ENCODE measurements at places on chromosomes 2 and 18.
A peak's percentile ranks its signal among the peaks of the same experiment; 100 is the strongest.

DNA sequence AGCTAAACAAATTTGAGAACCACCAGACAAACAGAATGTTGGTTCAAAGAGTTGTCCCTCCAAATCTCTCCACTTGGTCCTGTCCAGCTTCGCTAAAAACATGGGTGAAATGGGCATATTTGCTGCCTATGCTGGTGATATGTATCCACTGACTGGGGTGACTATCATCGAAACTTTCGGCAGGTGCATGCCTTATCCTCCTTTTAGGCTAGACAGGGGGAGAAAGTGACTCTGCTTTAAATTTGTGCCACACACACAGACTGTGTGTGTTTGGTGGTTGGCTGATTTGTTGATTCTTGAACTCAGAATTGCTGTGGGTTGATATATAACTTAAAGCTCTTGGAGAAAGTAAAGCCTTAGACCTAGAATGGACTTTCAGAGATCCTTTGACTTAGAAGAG lies 324.1 kb upstream of the NT5C1B start:
- no peak for DNase-seq

- no peak for DNase-seq
Observed at GRCh38 chr18:74623047-74623816, 25.6 kb downstream of the ZNF407 start.

GRCh38 chr2:33072614-33073013 lies 125.9 kb downstream of the LTBP1 start:
- DNase-seq = no peak

DNA sequence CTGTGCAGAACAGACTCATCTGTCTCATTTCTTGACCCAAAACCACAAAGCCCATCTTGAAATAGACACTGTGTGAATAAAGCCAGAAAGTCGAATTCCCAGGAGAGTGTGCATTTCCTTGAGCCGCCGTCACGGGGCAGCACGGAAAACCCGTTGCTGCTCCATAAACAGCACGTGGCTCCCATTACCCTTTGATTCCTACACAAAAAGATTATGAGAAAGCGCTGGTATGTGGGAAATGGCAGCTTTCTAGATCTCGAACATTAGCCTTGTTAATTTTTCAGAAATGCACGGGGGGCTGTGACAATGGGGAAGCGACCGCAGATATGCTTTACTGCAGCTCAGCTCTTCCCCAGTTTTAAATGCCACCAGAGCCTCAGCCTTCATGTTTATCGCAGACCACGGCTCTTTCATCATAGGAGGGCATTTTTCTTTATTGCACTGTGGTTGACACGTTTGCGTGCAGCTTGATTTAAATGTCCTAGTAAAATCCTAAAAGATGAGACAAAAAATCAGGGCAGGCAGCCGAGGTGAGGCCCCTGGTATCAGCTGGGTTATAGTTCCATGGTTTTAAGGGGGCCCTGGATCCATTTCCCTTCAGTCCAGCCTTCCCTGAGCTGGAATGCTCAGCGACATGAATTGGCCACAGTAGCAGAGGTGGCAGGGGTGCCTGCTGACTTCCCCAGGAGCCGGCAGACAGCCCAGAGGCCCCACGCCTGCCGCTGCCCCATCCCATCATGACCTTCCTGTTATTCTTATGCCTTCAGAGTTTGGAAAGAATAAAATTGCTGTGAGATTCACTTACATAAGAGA lies 249.3 kb downstream of the NDUFA10 start:
- no peak for DNase-seq

- no peak for DNase-seq
Observed at GRCh38 chr18:34122724-34123334, 101.9 kb downstream of the NOL4 start.

- DNase-seq = no peak
Observed at GRCh38 chr2:39513641-39514094, 76.6 kb upstream of the MAP4K3 start.

- no peak for DNase-seq
Observed at GRCh38 chr18:8792688-8793316, 87.4 kb downstream of the MTCL1 start.

GRCh38 chr2:178865146-178865936 lies 58.1 kb upstream of the TTN start:
- DNase-seq = no peak

- DNase-seq = no peak
Observed at GRCh38 chr2:158953454-158953853, 15.0 kb upstream of the TANC1 start.

DNA sequence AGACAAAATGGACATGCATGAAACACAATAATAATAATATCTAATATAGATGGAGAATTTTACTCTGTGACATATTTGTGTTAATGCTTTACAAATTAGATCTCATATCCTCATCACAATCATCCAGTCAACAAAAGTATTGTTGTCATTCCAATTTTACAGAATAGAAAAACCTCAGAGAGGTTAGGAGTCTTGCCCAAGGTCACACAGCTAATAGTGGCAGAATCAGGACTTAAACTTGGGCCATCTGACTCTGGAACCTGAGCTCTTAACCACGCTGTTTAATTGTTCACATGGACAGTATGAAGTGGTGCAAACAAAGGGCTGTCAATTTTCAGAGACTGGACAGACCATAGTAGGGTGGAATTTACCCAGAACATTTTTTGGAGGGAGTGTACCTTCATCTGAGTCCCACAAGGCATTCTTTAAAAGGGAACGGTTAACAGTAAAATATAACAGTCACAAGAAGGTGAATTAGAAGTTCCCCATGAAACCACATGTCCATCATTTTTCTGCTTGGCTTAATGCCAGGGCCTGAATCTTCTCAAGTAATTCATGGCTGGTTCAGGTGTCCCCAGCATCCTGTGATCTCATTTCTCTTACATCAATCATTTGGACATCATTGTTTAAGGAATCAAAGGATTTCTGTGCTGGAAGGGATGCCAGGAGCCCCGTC lies 35.4 kb upstream of the CCDC93 start:
- DNase-seq = no peak

DNA sequence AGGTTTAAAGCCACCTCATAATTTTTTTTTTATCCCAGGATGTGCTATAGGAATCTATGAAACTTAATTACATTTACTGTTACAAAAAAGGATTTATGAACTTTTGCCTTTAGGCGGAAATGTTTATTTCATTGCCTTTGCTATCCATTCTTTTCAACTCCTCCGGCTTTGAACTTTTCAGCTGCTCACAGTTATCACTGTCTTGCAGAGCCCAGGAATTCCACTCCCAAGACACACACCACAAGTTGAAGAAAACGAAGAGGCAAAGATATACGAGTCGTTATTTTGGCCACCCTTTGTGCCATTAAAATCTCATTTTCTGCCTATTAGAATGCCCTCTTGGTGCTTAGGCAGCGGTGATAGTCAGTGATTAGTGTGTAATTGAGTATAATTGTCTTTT lies 80.0 kb downstream of the PAX3 start:
- no peak for DNase-seq

DNA sequence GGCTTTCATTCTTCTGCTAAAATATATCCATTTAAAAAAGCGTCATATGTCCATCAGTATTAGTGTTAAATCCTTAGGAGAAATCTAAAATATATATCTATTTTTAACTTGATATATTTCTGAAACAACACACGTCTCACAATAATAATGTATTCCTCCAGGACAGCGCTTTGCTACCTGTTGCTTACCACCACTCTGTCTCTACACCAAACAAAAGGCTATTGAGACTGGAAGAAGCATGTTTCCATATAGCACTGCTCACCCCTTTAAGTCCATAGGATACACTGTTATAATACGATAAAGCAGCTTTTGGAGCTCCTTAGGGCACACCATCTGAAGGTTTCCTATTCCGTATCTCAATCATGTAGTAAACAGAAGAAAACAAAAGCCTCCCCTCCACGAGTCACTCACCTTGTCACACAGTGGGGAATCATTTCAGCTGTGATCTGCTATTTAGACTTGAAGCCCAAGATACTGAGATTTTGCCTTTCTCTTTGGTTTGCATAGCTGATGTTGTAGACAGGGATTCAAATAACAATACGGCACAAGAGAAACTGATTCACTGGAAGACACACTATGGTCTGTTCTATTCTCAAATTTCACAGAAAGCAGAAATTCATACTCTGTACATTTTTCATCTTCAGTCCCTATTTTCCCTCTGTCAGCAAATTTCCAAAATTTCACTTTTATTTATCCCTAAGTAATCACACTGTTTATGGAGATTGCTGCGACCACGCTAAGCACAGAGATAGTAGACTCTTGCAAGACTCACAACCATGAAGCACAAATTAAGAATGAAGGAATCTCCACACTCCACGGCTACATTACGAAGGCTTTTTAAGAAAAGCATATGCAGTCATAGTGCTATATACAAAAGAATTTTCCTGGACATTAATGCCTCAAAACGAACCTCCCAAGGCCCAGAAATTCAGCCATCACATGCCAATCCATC lies 187.1 kb downstream of the TCF4 start:
- no peak for DNase-seq

- DNase-seq = no peak
Observed at GRCh38 chr18:2984703-2985261, 28.2 kb downstream of the LPIN2 start.

- no peak for DNase-seq
Observed at GRCh38 chr2:13923823-13924222, 708.7 kb upstream of the LRATD1 start.

DNA sequence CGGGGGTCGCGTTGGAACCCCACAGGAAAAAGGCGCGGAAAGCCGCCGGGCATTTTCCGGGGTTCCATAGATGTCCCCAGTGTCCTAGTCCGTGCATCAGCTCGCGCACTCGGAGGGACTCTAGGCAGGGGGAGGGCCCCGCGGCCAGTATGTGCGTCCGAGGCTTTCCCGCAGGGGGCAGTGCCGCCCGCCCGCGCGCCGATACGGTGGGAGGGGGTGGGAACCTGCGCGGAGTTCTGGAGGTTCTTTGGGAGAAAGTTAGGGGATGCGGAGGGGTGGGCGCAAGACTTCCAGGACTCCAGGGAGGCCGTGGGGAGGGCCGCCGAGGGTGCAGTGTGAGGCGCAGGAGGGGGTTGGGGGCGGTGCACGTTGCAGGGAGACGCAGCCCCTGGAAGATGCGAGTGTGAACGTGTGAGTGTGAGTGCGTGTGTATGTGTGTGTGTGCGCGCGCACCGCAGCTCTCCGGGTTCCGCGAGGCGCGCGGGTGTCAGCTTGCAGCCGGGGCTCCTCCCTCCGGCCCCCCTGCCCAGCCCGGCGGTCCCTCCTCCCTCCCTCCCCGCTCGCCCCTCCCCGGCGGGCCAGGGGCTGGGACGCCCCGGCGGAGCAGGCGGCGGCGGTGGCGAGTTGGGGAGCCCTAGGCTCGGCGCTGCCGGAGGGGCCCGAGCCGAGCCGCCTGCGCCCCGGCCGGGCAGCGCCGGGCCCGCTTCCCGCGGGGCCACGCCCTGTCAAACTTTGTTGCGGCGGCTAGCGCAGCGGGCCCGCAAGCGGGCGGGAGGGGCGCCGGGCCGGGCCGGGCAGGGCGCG lies at the start of gene TCF7L1:
Gene TCF7L1, plus strand, starts transcription at position 559 of the 804 bp plus-strand sequence. CDS start 293 bp downstream, outside the sequence.
- no peak for DNase-seq

DNA sequence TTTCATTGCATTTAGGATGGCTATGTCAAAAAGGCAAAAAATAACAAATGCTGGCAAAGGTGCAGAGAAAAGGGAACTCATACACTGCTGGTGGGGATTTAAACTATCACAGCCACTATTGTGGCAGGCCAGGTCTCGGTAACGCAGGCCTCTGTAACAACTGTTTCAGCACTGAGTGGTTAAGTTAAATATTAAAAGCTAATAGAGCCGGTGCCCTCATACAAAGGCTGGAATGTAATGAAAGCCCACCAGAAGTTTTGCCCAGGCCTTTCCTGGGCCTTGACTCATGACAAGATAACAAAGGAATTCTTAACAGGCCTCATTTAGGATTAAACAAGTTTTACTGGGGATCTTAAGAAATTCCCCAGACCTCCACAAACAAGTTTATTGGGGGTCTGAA lies 10.7 kb downstream of the MERTK start:
- no peak for DNase-seq

- no peak for DNase-seq
Observed at GRCh38 chr18:74457043-74457724, at the start of gene DIPK1C. Gene DIPK1C (minus strand): TSS chr18:74457308. CDS start chr18:74457259, 49 bp downstream.

- DNase-seq = no peak
Observed at GRCh38 chr18:63505566-63506335, 29.0 kb downstream of the SERPINB5 start.

DNA sequence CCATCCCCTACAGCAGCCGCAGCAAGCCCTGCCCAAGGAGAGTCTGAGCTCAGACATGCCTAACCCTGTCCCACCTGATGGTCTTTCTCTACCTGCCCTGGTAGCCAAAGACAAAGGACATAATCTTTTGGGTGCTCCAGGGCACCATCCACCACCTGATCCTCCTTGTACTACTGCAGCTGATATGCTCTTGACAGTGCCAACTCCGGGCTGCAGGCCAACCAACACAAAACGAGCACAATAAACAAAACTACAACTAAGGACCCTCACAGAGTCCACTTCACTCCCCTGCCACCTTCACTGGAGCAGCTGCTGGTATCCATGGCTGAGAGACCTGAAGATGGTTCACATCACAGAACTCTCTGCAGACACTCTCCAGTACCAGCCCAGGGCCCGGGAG lies 106.3 kb downstream of the GRB14 start:
- no peak for DNase-seq

- peak; percentile 30 for DNase-seq
Observed at GRCh38 chr2:190407246-190407661, 901 bp upstream of the MFSD6 start.

DNA sequence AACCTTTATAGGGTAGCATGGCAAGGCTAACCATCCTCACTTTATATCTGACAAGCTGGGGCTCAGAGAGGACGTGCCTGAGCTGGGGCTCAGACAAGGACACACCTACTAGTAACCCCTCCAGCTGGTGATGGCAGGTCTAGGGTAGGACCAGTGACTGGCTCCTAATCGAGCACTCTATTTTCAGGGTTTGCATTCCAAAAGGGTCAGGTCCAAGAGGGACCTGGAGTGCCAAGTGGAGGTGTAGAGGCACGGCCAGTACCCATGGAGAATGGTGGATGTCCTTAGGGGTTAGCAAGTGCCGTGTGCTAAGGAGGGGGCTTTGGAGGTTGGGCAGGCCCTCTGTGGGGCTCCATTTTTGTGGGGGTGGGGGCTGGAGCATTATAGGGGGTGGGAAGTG lies 1.2 kb upstream of the DES start:
- no peak for DNase-seq

GRCh38 chr2:172181840-172182239 lies 79.1 kb upstream of the DLX2 start:
- no peak for DNase-seq

- DNase-seq = no peak
Observed at GRCh38 chr2:203476881-203477280, 58.2 kb downstream of the RAPH1 start.

DNA sequence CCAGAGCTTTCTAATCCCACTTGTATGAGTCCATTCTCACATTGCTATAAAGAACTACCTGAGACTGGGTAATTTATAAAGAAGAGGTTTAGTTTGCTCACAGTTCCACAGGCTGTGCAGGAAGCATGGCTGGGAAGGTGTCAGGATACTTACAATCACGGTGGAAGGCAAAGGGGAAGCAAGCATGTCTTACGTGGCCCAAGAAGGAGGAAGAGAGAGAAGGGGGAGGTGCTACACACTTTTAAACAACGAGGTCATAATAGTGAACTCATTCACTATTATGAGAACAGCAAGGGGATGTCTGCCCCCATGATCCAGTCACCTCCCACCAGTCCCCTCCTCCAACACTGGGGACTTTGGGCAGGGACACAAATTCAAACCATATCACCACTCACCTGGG lies 67.8 kb downstream of the TTC32 start:
- DNase-seq = no peak

Data from activated CD8-positive, alpha-beta memory T cell treated with anti-CD3 and anti-CD28 coated beads for 1 hour (primary cell).